SJCRH30 (cell line): ENCODE measurements at places on chromosomes 16 and 17. TPM values are rescaled to one million over a fixed set of nuclear protein-coding genes. Genes with fewer than 3 reads are reported as not detected.
A peak's percentile ranks its signal among the peaks of the same experiment; 100 is the strongest.

The GAS2L2 gene
- not detected in 2 replicates for total RNA-seq

GRCh38 chr16:1571012-1571671 is 37.7 kb downstream of the TMEM204 start:
- no peak for DNase-seq

DNA sequence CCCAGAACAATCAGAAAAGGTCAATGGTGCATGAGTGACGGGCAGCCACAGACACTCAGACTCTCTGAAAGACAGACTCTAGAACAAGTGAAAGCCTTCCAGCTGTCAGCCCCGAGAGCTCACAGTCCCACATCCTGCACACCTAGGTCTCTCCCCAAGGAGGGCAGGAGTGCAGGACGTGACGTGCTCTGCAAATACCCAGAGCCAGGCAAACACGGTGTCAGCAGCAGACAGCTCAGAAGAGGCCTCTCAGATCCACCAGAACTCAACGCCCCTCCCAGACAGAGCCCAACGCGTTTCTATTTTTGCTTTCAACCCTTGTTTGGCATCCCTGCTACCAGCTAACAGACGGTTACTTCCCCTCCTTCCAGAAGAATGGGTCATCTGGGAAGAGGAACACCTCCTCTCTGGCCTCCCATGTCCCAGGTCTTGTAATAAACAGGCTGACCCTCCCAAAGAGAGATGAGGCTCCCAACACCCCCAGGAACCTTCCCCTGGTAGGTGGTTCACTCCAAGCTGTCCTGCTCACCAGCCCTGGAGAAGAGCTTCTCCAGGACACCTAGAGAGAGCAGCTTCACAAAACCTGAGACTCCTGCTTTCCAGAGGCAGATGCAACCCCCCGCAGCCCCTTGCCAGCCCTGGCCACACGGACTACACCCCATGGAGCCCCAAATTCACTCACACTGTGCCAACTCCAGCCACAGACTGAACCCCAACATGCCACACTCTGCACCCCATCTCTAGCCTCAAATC is 7.6 kb downstream of the PITPNM3 start:
- no peak for DNase-seq

The WSCD1 gene
- total RNA-seq, result 99.1 and 101 TPM in 2 replicates

GRCh38 chr17:75697651-75698291 is 23.5 kb upstream of the ITGB4 start:
- peak; percentile 52 for DNase-seq

The CRISPLD2 gene
- total RNA-seq, result 0.34 and 0.48 TPM in 2 replicates

GRCh38 chr16:27270349-27270748 is 1.8 kb upstream of the NSMCE1 start:
- no peak for DNase-seq

DNA sequence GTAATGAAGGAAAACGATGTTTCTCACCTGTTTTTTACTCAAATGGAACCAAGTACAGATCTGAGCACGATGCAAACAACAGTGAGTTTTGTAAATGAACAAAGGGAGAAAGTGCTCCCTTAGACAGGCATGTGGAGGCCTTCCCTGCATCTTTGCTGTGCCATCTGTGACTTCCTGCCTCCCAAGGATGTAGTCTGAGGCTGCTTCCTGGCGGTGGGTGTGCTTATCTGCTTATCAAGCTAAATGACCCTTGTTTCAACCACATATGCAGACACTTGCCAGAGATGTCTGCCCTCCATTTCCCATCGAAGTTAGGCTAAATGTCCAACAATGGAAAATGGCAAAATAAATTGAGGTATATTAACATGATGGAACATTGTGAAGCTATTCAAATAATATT is 34.6 kb downstream of the RGS9 start:
- no peak for DNase-seq

The TAC4 gene
- not detected in 2 replicates for total RNA-seq
